ENCODE measurements at places on chromosomes 7 and 10. TPM values are rescaled to one million over a fixed set of nuclear protein-coding genes. Genes with fewer than 3 reads are reported as not detected.

Gene MAD1L1
- 38.5 TPM for total RNA-seq

Gene PIP
- total RNA-seq: not detected

GRCh38 chr7:119037941-119038340 lies 813.4 kb downstream of the ANKRD7 start:
- H3K36me3 ChIP-seq: no peaks in the 10 kb centered on the region
- H3K4me1 ChIP-seq: no peaks in the 10 kb centered on the region
- no peak overlapping the region for H3K27ac ChIP-seq
- no peaks in the 10 kb centered on the region for H3K27me3 ChIP-seq
- no peak for DNase-seq
- H3K4me3 ChIP-seq: no peak overlapping the region

GRCh38 chr7:96996958-96997511 lies 8.3 kb upstream of the DLX6 start:
- no peak for DNase-seq
- no peak overlapping the region for H3K4me3 ChIP-seq
- no peaks in the 10 kb centered on the region for H3K4me1 ChIP-seq
- no peaks in the 10 kb centered on the region for H3K36me3 ChIP-seq

Gene NPSR1
- total RNA-seq: not detected

Gene PNLIPRP3
- total RNA-seq: not detected

Gene GIMAP4
- total RNA-seq: 0.49 TPM

GRCh38 chr7:117401293-117402002 lies 25.8 kb downstream of the ASZ1 start:
- no peaks in the 10 kb centered on the region for H3K27me3 ChIP-seq
- H3K36me3 ChIP-seq: no peaks in the 10 kb centered on the region
- no peaks in the 10 kb centered on the region for H3K4me1 ChIP-seq
- no peak for DNase-seq
- H3K27ac ChIP-seq: no peak overlapping the region

DNA sequence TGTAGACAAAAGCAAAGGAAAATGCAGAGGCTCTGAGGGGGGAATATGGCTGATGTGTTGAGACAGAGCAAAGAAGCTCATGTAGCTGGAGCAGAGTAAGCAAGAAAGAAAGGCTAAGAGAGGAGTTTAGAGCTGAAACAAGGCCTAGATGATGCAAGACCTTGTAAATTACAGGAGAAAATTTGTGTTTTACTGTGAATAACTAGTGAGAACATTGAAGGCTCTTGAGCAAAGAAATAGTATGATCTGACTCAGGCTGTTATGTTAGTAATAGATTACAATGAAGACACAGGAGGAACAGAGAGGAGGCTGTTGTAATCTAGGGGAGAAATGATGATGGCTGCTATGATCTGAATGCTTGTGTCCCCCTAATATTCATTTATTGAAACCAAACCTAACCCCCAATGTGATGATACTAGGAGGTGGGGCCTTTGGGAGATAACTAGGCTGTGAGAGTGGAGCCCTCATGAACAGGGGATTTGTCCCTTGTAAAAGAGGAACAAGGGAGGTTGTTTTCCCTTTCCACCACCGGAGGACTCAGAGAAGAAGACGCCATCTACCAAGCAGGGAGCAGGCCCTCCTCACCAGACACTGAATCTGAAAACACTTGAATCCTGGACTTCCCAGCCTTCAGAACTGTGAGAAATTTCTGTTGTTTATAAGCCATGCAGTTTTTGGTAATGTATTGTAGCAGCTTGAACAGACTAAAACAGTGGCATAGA lies 394.9 kb downstream of the HTR7 start:
- H3K27me3 ChIP-seq: no peaks in the 10 kb centered on the region
- DNase-seq: no peak
- no peak overlapping the region for H3K4me3 ChIP-seq
- no peaks in the 10 kb centered on the region for H3K36me3 ChIP-seq

Gene CYP26C1
- 0.07 TPM for total RNA-seq

GRCh38 chr10:26824015-26824690 lies 36.6 kb downstream of the ABI1 start:
- no peaks in the 10 kb centered on the region for H3K27me3 ChIP-seq
- H3K36me3 ChIP-seq: no peaks in the 10 kb centered on the region
- no peak overlapping the region for H3K4me3 ChIP-seq
- H3K27ac ChIP-seq: no peak overlapping the region
- H3K4me1 ChIP-seq: no peaks in the 10 kb centered on the region

- no peaks in the 10 kb centered on the region for H3K36me3 ChIP-seq
- no peak overlapping the region for H3K27ac ChIP-seq
- H3K4me3 ChIP-seq: no peak overlapping the region
- DNase-seq: no peak
These were observed 33.8 kb downstream of the SPAG6 start for GRCh38 chr10:22379059-22379458.
